ENCODE measurements at places on chromosomes 11 and 22.

- no peak for DNase-seq
Observed at GRCh38 chr22:27462190-27462589, 339.4 kb downstream of the MN1 start.

- DNase-seq: no peak
Observed at GRCh38 chr11:133384731-133385130, 147.6 kb downstream of the OPCML start.

GRCh38 chr11:72583177-72583553, 91.1 kb downstream of the PDE2A start:
- no peak for DNase-seq

DNA sequence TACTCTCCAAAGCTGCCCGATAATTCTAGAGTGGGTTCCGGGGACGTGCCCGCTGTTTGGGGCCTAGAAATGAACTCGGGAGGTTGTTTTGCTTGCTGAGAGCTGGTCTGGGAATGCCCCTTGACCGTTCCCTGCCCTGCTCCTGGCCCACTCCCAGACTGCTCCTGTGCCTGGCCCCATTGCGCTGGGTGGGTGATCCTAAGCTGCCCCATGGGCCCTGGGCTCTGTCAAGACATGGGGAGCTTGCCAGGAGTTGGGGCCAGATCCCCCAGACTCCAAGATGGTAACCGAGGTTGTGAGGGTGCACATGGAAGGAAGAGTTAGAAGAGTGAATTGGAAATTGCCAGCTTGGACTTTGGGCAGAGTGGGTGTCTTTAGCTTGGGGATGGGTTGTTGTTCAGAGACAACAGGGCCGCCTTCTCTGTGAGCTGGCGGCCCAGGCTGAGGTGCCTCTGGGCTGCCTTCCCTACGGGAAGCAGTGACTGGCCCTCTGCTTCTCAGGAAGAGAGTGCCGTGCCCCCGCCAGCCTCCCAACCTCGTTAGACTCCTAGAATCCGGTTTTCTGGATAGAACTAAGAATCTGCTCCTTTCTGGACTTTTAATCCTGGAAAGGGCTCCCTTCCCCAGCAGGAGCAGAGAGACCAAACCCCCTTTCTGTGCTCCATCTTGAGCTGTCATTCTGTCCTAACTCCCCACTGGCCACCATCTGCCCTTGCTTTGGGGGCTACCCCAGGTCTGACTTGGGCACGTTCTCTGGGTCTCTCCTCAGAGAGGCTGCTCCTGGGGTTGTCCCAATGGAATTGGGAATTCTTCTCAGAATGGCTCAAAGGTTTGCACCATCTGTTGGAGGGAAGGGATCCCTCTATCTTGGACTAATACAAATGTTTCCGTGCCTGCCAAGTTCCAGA, 1.8 kb downstream of the ST3GAL4 start:
- no peak for DNase-seq

GRCh38 chr22:37564111-37564711, 3.9 kb downstream of the CDC42EP1 start:
- DNase-seq: no peak

GRCh38 chr11:42595876-42596275, 715.9 kb upstream of the API5 start:
- DNase-seq: no peak

- DNase-seq: no peak
Observed at GRCh38 chr11:2750682-2751522, 51.1 kb upstream of the KCNQ1OT1 start.

DNA sequence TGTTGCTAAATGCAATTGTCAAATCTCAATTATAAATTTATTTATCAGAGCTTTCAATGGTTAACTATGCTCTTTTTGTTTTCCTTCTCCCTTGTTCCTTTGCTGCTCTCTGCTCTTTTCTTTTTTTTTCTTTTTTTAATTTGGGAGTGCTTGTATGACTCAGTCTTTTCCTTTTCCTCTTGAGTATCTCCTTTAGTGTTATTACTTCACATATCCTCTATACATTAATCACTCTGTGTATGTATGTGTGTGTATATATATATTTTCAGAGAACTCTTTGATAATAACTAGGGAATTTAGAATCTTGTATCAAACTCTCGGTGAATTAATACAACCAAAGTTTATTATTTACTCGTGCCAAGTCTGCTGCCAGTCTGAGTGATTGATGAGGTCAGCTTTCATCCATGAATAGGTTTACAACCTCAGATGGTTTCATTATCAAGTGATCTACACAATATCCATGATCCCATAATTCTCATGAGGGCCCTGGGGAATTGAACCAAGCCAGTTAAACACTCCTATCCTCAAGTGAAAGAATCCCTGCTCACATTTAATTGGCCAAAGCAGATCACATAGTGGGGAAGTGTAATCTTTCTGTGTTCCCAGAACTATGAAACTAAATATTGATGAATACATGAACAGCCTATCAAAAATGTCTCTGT, 743.4 kb upstream of the CNTN5 start:
- no peak for DNase-seq

DNA sequence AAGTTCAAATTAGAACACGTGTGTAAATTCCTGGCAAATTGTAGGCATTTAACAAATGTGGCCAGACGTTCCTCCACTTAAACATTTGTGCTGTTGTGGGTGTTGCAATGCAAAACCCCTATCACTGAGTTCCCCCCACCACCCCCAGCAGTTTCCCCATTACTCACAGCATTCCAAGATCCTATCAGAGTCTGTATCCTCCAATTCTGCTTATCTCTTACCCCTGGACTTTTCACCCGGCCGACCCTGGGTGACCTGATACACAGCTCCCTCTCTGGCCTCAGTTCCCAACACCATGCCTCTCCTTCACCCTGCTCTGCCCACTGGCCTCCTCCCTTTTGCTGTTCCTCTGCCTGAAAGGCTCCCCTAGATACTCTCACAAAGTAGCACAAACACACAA, 31.4 kb upstream of the AQP11 start:
- no peak for DNase-seq

DNA sequence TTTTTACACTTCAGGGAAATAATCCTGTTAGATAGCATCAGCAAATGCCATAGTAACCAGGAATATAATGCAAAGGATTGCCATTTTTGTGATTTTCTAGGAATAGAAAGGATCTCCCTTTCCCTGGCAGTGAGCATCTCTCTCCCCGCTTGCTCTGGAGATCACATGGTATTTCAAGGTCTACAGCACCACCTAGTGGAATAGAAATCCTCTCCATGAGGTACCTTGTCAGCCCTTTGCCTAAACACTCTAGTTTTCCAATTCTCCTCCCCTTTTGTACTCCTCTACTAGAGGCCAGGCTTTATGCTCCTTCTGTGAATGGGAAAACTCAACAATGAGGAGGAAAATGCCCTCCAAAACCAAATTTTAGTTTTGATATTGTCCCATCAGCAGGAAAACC, 78.4 kb downstream of the XRRA1 start:
- no peak for DNase-seq

All from activated CD8-positive, alpha-beta memory T cell treated with anti-CD3 and anti-CD28 coated beads for 4 hours (primary cell).